ENCODE measurements at places on chromosomes 3 and 15.

- DNase-seq: no peak
Measured at GRCh38 chr3:50388720-50389413, 29.5 kb upstream of the TMEM115 start.

DNA sequence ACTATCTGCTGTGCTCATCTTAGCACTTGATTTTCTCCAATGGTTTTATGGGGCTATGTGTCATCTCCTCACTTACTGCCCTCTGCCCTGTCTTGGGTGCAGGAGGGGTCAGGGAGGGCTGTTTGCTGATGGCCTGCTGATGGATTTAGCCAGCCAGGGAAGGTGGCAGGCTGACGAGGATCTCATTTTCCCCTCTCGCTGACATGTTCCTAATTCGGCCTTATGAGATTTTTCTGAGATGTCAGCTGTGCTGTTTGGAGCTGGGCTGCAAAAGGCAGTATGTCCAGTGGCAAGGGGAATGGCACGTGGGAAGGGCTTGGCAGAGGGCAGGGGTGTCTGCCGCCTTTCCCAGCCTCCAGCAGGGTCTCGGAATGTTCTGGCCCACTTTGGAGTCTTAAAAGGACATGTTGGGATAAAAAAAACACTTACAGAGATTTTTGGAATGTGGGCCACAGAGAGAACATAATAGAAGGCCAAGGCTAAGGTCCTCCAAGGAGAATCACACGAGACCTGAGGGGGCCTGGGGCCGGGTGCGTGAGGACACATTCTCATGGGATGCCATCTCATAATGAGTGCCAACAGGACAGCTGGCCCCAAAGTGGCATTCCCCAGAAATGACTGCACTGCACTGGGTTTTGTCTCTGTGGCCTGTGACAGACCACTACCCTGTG, 303.8 kb downstream of the TLE3 start:
- DNase-seq: no peak

GRCh38 chr3:72957297-72957696, 39.3 kb upstream of the PPP4R2 start:
- DNase-seq: no peak

GRCh38 chr3:173465112-173465511, 67.6 kb downstream of the NLGN1 start:
- DNase-seq: no peak

DNA sequence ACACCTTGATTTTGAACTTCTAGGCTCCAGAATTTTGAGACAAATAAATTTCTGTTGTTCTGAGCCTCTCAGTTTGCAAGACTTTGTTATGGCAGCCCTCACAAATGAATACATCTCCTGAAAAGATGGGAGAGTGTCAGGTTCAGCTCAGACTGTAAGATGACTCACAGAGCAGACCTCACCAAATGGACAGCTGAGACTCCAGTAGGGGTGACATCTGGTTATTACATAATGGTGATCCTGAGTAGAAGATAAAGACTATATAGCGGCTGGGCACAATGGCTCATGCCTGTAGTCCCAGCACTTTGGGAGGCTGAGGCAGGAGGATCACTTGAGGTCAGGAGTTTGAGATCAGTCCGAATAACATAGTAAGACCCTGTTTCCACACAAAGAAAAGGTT, 26.2 kb upstream of the MTMR14 start:
- no peak for DNase-seq

GRCh38 chr3:12994607-12995388, 78.4 kb downstream of the IQSEC1 start:
- peak; percentile 79 for DNase-seq

- no peak for DNase-seq
Measured at GRCh38 chr3:112888381-112889085, 41.9 kb upstream of the CD200R1L start.

GRCh38 chr3:24480497-24480896, 14.2 kb downstream of the THRB start:
- no peak for DNase-seq

- DNase-seq: peak; percentile 83
Measured at GRCh38 chr3:67090474-67090873, 92.4 kb downstream of the KBTBD8 start.
